ENCODE measurements at places on chromosomes 11 and 22.

GRCh38 chr11:11993839-11994238 is 14.6 kb downstream of the DKK3 start:
- peak; percentile 76 for DNase-seq

DNA sequence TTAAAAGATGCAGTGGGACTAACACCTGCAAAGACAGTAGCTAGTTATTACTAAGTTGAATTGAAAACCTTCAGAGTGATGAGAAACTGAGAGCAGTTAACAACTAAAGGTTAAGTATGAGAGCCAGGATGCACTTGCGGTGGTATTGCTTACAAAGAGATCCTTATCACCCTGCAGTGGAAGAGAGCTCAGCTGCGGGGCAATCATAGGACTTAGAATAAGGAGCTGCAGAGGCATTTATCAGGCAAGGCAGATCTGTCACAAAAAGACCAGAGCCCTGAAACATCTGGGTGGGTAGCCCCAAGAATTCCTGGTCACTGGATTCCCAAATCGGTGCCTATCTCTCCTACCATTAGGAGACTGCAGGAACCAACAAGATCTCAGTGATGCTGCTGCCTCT is 34.3 kb upstream of the CFAP300 start:
- DNase-seq: no peak

DNA sequence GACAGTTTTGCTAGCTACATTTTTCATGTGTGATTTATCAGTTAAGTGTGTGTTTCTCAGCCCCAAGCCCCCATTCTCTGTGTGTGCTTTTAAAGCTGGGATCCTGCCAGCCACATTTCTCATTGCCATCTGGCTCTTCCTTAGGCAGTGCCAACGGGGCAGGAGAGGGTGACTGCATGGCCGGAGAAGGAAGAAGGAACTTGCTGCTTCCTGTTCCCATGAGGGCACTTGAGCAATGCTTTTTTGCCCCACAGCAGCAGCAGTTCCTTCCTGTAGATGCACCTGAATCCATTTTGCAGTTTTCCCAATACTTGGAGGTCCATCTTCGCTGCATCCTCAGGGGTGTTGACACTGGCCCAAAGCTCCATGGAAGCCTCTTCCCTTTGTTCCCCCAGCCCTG is 37.5 kb downstream of the TNRC6B start:
- peak; percentile 45 for DNase-seq

GRCh38 chr11:95715777-95716241 is 73.8 kb downstream of the FAM76B start:
- DNase-seq: peak; percentile 91

DNA sequence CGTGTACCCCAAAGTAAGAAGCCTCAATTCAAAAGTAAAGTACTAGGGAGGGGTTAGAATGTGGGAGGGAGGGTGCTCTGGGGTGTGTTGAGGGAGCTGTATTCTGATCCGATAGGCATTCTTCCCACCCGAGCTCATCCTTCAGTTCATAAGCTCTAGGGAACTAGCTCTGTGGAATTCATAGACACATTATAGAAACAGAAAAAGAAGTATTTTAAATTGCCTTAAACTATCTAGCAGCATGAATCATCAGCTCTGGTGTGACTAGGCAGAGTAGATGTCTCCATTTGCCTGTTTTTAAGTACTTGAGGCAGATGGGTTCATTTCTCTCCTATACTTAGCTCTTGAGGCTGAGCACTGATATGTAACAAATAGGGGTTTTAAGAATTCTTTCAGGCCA is 7.3 kb upstream of the SGSM3 start:
- DNase-seq: no peak

- DNase-seq: no peak
These were observed 365.0 kb upstream of the FAT3 start for GRCh38 chr11:91859666-91860065.

- no peak for DNase-seq
These were observed 9.2 kb upstream of the TSKU start for GRCh38 chr11:76773921-76774361.

DNA sequence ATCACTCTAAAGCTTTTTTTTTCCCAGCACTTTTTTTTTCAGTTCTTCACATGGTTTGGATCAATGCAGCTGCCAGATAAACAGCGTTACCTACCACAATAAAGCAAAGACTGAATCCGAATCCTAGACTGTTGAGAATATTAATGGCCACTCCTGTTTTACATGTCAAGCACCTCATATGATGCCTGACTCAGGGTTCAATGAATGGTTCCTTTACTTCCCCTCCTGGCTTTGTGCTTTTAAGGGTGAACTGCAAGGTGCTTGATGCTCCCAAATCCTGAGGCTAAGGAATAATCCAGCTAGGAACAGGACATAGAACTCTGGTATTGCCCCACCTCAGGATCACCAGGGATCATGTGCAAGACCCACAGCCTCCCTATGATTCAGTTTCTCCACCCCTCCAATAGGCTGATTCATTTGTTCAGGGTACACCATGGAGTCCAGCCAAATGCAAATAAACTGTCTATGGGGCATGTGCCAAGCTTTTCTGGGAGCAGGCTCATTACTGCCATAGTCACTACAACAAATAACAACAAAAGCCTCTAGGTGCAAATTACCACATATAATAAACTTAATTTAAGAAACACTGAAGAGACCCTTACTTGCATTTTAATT is 104.3 kb downstream of the GAB2 start:
- peak; percentile 86 for DNase-seq

- no peak for DNase-seq
These were observed 4.7 kb downstream of the SHANK2 start for GRCh38 chr11:71247551-71248250.

GRCh38 chr22:49209452-49210195 is 618.0 kb downstream of the BRD1 start:
- peak; percentile 1 for DNase-seq

DNA sequence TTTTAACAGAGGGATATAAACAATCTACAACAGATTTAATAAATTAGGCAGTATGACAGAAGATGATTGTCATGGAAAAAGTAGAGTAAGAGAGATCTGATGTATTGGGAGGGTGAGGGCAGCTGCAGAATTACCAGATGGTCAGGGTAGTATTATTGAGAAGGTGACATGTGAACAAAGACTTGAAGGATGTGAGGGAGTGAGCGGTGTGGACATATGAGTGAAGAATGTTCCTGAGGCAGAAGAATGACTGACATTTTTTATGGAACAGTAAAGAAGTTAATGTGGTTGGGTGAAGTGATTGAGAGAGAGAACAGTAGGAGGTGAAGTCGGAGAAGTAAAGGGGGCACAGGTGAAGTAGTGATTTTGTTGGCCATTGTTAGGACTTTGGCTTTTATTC is 42.4 kb upstream of the HIPK3 start:
- DNase-seq: no peak

- DNase-seq: no peak
These were observed 7.8 kb downstream of the PRR14L start for GRCh38 chr22:31742115-31742514.

GRCh38 chr11:1807264-1807995 is 27.4 kb upstream of the SYT8 start:
- DNase-seq: no peak

- no peak for DNase-seq
These were observed 9.4 kb upstream of the SAMM50 start for GRCh38 chr22:43945632-43946383.

GRCh38 chr11:86978247-86978646 is 23.1 kb upstream of the FZD4 start:
- no peak for DNase-seq

- DNase-seq: no peak
These were observed 550.6 kb downstream of the SOX6 start for GRCh38 chr11:15805726-15806125.

DNA sequence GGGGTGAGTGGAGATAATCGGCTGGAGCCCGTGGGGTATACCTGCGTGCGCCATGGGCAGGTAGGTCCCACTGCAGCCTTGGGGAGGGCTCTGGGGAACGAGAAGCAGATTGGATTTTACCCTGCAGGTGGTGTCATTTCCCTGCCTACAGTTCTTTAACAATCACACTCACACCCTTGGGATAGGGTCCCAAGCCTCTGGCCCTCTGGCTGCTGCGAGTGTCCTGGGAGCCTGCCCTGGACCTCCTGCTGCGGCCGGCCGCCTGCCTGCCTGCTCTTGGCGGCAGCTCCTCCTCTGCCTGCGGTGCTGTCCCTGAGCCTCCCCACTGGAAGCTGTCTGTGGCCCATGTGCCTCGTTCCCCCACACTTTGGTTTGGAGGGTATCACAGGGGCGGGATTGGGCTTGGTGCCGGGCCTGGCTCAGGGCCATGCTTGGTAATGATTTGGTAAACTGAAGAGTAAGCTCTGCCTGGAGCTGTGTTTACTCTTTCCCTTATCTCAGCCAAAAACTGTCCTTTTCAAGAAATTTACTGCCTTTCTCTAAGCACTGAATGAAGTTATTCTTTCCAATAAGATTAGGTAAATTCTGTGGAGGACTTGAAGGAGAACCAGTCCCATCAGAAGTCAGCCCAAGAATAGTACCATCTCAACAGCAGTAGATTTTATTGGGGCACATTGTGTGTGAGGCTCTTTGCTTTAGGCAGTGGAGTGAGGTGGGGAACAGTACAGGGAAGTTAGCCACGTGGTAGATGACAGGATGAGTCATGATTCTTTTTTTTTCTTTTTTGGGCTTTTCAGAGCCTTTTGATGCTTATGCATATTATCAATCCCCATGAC is 53.7 kb downstream of the TBC1D22A start:
- peak; percentile 44 for DNase-seq

GRCh38 chr11:58805065-58805464 is 39.4 kb downstream of the GLYATL2 start:
- no peak for DNase-seq

DNA sequence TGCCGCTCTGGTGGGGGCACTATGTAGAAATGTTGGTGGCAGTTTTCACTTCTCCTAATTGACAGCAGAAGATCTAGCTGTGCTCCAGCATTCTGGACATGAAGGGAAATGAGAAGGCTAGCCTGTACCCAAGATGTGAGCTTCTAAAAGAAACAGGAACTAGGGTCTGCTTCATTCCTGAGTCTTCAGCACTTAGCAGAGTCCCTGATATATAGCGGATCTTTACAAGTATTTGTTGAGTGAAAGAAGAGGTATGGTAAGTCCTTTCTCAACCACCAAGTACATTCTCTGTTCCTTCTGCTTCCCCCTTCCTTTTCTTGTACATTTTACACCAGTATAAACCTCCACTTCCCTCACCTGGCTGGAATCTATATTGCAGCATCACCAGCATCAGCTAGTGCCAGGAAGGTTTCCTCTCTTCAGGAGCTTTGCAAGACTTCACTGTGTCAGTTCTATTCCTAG is 408.3 kb upstream of the CADM1 start:
- DNase-seq: peak; percentile 79

- DNase-seq: no peak
These were observed 84.5 kb upstream of the CHRM4 start for GRCh38 chr11:46475926-46476545.

DNA sequence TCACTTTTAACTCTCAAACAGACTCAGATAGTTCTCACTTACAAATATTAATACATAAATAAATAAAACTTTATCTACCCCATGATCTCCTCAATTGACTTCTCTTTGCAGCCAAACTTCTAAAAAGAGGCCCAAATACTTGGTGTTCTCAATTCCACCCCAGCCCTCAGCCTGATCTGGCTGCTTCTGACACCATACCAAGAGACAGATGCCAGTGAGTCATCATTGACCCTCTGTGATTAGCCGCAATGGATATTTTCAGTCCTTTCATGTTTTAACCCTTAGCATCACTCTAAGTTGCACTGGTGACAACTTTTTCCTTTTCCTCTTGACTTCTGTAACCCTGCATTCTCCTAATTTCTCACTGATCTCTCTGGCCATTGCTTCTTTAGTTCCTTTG is 184.1 kb upstream of the ARHGAP20 start:
- no peak for DNase-seq

DNA sequence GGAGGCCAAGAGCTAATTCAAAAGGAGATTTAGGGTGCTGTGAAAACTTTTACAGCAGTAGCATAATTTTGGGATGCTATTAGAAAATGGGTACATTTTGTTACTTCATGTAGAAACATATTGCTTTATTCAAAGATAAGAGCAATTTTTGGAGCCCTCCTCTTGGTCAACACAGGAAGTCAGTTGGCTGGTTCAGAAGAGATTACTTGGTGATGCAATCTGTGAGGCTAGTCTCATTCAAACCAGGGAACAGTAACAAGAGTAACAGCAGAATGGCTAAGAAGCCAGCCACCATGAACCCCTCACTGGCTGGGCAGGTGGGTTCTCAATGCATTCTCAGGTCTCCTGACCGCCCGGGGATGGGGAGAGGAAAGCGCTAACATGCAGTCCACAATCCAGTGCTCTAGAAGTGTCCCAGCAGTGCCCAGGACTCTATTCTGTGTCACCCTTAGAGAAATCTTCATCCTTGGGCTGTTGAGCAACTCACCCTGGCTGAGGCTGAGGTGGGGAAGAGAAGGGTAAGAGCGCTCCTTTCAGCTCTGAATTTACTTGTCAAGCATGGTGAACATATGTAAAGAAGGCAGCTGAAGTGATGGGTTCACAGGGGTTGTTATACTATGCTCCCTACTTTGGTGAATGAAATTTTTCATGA is 262.2 kb upstream of the UBASH3B start:
- no peak for DNase-seq

DNA sequence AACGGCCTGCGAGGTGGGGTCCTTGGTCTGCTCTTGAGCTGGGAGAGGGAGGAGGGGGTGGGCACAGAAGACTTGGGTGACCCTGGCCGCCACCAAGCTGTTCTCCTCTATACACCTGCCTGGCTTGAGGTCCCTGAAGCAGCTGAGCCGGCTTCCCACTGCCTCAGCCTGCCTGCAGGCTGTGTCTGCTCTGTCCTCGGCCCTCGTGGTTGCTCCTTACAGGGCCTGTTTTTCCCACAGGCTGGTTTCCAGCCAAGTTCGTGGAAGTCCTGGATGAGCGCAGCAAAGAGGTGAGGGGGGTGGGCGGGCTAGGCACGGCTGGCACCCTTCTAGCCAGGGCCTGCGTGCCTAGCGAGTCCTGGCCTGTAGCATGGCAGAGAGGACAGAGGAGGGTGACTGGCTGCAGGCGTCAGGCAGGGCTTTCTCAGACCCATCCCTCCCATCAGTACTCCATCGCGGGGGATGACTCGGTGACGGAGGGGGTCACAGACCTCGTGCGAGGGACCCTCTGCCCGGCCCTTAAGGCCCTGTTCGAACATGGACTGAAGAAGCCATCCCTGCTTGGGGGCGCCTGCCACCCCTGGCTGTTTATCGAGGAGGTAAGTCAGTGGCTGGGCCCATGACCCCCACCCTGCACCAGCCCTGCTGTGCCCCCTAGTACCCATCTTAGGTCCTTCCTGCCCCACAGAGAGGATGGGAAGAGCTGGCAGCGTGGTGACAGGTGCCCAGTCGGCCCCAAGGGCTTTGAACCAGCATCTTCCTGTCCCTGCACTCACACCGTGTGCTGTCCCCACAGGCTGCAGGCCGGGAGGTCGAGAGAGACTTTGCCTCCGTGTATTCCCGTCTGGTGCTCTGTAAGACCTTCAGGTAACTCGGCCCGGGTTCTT is 37.7 kb downstream of the SGSM3 start:
- DNase-seq: no peak

- no peak for DNase-seq
These were observed 137.6 kb downstream of the TEAD1 start for GRCh38 chr11:12811861-12812260.
